CD8-positive, alpha-beta T cell (primary cell): ENCODE measurements at places on chromosomes 5 and 9. TPM values are rescaled to one million over a fixed set of nuclear protein-coding genes. Genes with fewer than 3 reads are reported as not detected.

GRCh38 chr5:58886315-58887207, 303.7 kb downstream of the RAB3C start:
- DNase-seq = peak; percentile 21

DNA sequence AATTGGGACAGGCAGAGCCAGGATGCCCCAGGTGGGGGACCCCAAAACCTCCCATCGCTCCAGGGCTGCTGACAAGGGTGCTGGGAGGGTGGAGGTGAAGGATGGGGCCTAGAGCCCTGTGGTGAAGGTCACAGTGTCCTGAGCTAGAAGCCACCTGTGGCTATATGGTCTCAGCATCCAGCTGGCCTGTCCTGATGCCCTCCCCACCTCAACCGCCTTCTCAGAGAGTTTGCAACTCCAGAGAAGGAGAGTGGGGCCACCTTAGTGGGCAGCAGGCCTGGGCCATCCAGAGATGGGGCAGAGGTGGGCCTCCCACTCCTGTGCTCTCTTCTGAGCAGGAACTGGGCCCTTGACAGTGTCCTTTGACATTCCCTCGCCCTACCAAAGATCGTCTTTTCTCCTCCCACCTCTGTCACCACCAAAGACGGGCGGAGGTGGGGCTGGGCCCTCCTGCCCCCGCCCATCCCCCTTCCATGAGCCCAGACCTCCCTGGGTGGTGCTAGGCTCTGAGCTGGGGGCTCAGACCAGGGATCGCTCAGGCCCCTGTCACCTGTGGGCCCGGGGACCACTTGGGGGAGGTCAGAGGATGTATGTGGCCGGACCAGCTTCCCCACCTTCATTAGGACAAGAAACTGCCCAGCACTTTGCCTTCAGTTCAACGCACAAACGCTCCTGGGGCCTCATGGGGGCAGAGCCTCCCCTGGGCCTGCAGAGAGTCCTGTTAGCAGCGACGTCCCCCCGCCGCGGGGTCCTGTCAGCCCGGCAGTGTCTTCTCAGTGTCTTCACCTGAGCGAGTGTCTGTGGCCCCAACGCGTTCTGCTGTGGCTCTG, 10.0 kb upstream of the DOLPP1 start:
- peak; percentile 5 for DNase-seq

GRCh38 chr5:37184748-37185364, 64.3 kb downstream of the CPLANE1 start:
- no peak for DNase-seq

DNA sequence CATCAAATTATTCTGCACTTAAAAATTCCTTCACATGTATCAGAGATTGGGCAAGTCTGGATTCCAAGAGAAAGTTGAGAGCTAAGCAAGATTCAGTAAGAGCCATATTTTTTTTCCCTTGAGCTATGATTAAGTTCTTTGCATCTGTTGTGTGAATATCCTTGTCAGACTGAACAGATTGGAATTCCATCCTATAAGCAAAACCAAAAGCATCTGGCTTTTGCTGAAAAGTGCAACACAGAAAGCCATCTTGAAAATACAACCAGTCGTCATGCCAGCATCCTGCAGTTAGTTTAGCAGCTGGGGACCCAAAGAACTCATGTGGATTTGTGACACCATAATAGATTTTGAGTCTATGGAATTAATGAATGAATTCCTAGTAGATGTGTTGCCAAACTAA, 316.9 kb downstream of the MTRR start:
- no peak for DNase-seq

The SLC4A9 gene
- not detected for total RNA-seq

The FRMPD1 gene
- not detected for total RNA-seq

The TMEM215 gene
- total RNA-seq = not detected

DNA sequence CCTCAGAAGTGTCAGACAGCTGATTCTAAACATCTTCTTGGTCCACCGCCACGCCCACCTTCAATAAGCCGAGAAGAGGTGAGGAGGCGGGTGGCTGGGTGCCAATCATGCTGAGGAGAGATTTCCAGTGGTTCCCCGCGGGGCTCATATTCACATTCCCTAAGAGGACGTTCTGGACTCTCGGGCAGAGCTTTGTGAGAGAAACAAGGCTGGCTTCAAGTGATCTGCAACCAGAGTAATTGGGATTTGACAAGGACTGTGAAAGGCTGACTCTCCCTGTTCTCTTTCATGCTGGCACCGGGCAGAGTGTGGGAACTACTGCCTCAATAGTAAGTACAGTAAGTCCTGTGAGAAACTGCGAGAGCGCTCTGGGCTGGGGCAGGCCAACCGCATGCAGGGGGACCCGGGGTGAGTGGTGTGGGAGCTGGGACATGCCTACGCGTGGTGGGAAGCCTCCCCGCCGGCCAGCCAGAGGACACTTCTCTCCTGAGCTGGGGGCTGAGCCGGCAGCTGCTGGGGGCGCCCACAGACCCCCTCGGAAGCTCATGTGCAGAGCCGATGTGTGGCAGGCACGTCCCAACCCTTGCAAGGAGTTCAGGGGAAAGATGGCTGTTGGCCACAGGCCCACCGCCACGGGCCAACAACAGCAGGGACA, 110.9 kb downstream of the LIFR start:
- no peak for DNase-seq

The TMEM174 gene
- not detected for total RNA-seq

The PDGFRB gene
- 0.05 TPM for total RNA-seq

GRCh38 chr5:104800440-104801048, 1238.0 kb upstream of the NUDT12 start:
- no peak for DNase-seq

DNA sequence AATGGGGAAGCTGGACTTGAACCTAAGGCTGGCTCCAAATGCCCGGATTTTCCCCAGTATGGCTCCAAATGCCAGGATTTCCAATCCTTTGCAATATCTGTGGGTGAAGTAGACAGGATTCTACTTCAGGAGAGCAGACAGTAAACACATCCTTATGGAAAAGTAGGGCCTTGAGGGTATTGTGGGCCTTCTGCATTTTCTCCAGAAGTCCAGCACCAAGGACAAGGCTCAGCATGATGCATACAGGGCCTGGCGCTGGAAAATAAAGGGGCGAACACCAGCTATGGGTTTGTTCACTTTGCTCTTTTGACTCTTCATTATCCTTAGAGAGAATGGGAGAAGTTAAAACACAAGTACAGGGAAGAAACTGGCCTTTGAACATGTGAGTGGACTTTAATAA, 347.5 kb downstream of the SEMA5A start:
- no peak for DNase-seq

GRCh38 chr5:112933651-112934365, 11.8 kb upstream of the REEP5 start:
- DNase-seq = no peak

DNA sequence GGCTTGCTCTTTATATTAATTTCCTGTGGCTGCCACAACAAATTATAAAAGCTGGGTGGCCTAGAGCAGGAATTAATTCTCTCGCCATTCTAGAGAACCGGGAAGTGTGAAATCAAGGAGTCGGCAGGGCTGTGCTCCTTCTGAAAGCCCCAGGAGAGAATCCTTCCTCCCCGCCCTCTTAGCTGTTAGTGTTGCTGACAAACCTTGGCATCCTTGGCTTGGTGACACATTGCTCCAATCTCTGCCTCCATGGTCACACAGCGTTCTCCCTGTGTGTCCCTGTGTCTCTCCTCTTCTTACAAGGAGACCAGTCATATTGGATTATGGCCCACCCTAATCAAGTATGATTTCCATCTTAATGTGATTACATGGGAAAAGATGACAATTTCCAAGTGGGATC, 55.9 kb upstream of the NEURL1B start:
- DNase-seq = no peak

DNA sequence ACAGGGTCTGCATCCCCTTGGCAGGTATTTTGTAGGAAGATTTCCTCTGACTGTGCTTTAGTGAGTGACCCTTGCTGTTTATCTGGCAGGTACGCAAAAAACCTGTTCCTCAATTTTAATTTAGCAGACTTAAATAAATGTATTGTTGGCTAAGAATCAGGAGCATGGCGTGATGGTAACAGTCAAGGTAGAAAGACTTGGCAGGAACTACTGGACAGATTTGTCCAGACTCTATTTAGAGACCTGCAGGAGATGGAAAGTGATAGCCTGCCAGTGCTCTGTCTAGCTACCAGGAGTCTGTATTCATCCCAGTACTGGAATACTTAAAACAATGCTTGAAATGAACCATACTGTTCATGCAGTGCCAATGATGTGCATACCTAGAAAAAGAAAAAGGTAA, 78.8 kb upstream of the MAST4 start:
- no peak for DNase-seq

DNA sequence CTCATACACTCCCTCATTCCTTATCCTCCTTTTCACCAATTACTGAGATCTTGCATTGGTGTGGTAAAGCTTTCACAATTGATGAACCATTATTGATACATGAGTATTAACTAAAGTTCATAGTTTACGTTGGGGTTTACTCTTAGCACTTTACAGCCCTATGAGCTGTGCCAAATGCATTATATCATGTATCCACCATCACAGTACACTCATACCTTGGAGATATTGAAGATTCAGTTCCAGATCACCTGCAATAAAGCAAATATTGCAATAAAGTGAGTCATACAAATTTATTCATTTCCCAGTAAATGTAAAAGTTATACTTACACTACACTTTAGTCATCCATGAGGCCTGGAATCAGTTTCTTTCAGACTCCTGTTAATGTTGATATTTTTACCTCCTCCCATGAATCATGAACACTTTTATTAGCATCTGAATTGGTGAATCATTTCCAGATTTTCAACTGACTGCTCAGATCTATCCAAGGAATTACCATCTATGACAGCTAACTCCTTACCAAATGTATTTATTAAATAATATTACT, 546.6 kb upstream of the PTPRD start:
- DNase-seq = no peak

DNA sequence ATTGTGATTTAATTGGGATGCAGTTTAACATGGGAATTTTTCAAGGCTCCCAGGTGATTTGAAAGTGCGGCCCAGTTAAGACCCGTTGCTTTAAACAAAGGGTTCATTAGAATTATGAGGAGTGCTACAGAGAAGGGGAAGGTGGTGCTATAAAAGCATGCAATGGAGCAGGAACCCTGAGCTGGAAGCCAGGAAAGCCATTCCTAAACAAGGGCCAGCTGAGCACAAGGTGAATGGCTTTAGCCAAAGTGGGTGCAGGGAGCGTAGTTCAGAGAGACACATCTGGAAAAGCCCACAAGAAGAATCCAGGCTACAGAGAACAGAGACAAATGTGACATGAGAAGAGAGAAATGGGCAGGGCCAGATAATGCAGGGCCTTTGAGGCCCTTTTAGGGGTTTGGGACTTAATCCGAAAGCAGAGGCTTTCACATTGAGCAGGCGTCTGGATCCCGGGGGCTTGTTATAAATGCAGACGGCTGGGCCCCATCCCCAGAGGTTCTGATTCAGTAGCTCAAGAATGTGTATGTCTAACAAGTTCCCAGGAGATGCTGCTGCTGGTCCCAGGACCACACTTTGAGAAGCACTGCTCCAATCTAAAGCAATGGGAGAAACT, 138.1 kb upstream of the WWC1 start:
- DNase-seq = no peak

The BASP1 gene
- 0.43 TPM for total RNA-seq

DNA sequence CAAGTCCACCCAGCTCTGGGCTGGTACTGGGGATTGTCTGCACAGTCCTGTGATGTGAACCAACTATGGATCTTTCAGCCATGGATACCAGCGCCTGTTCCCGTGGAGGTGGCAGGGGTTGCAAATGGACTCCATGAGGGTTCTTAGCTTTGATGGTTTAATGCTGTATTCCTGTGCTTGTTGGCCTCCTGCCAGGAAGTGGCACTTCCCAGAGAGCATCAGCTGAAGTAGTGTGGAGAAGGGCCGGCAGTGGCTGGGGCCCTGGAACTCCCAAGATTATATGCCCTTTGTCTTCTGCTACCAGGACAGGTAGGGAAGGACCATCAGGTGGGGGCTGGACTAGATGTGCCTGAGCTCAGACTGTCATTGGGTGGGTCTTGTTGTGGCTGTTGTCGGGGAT, 1104.8 kb upstream of the COX7C start:
- DNase-seq = no peak

- peak; percentile 20 for DNase-seq
Measured at GRCh38 chr5:40680741-40681362, 1.1 kb downstream of the PTGER4 start.

DNA sequence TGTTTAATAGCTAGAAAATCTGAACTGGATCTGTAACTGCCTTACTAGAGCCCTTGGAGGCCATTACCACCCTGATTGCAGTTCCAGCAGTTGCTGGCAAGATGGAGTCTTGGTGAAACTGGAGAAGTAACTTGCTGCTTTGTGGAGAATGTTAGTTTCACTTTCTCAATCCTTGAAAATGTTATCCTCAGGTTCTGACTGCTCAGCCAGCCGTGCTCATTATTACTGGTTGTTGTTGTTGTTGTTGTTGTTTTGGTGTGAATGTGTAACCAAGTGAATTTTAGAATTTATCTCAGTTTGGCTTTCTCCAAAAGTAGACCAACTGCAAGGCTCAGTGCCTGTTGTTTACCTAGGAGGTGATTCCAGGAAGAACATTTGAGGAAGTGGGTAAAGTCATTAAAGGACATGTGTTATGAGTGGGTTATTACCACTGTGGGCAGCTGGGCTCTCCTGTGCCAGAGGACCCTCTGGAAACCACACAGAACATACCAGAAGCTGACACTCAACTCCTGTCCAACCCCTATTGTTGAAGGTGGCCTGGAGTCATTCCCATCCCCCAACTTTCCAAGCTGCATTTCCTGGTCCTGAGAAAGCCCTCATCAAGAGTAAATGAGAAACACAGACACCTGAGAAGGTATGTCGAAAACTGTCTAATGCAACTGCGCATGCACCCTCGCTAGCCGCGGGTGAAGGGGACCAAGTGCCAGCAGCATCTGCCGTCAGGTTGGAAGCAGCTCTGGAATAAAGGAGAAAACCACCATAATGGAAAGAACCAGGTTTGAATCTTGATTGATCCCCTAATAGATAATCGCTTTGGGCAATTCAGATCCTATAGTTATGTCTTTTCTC, 111.6 kb downstream of the CMYA5 start:
- DNase-seq = no peak
